GM13977 (cell line): ENCODE measurements at places on chromosomes 3 and 15.

GRCh38 chr15:58066042-58066867, 744 bp upstream of the ALDH1A2 start:
- peak; percentile 52 for DNase-seq

DNA sequence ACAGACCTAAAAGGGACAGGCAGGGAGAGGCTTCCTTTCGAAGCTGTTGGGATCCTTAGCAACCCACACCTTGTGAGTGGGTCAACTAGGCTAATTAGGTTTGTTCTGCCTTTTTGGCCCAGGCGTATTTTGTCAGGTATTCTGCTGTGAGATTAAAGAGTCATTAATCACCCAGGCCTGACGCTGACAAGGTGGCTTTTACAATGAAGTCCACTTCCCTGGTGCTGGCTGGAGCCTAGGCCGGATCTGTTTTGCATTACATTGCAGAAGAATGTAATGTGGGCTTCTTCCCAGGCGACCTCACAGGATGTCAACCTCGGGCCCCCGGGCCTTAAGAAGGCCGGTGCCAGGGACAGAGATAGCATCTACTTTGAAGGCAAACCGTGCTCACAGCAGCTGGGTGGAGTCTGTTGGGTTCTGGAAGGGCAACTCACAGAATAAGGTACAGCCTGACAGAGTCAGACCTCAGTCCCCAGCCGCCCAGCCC, 76.9 kb downstream of the HES1 start:
- no peak for DNase-seq

DNA sequence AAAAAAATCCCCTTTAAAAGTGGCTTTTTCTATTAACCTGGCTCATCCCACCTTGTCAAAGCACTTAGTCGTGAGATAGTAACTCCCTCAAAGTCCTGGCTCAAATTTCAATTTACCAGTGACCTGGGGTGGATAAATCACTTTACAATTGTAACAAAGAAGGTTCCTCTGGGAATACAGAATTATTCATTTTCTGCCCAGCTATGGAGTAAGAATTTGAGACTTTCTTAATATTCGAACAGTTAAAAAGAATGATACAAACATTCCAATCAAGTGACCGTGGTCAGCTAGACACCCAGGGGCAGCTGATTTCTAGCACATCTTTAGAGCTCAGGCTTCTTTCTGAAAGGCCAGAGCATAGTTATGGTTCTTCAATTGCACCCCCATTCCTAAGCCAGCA, 291.0 kb upstream of the TGFBR2 start:
- no peak for DNase-seq

- no peak for DNase-seq
Measured at GRCh38 chr3:117126946-117127546, 417.5 kb downstream of the TUSC7 start.
